Dorsolateral prefrontal cortex (tissue), 122 donors: ENCODE measurements at places on chromosomes 1 and 21.

- no peak for DNase-seq
Observed at GRCh38 chr1:244709076-244709475, 56.1 kb downstream of the DESI2 start.

DNA sequence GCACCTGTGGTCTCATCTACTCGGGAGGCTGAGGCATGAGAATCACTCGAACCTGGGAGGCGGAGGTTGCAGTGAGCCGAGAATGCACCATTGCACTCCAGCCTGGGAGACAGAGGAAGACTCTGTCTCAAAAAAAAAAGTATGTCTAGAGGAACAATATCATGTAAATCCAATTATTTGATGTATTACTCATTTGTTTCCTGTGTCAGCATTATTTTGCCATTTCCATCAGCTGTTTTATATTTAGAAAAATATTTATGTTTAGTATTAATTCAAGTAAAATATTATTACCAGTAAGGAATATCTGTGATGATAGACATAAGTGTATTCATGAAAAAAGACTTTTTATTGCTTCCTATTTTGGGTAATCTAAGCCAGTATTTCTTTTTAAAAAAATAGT lies 13.0 kb downstream of the TDRKH start:
- no peak for DNase-seq

DNA sequence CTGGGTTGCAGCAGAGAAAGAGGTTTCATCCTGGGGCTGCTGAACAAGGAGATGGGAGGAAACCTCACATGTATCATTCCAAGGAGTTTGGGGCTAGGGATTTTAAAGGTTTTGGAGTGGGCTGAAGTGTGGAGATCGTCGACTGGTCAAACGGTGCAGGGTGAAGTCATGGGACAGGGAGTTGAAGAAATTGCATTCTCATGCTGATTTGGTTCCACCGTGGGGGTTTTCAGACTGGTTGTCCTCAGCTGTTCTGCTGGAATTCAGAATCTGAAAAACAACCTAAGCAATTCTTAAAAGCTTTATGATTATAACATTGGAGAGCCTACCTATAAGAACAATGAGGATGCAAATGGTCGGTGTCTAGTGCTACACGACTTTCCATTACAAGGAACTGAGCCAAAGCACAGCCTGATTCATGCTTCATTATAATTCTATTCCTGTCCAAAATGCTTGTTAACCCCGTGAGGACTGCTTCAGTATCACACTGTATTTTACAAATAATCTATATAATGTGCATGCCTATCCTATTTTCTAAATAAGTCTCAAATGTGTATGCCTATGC lies 242.7 kb downstream of the TM2D1 start:
- DNase-seq = no peak

DNA sequence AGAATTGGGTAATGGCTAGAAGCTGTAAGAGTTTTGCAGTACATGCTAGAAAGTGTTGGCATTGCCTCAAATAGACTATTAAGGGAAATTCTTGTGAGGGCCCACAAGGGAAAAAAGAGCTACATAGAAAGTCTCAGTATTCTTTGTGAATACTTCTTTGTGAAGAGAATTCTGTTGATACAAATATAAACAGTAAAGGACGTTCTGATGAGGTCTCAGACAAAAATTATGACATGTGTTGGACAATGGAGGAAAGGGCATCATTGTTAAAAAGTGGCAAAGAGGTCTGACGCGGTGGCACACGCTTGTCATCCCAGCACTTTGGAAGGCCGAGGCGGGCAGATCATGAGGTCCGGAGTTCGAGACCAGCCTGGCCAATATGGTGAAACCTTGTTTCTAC lies 458.9 kb downstream of the NCAM2 start:
- DNase-seq = no peak

GRCh38 chr1:222288053-222288452 lies 259.9 kb downstream of the HHIPL2 start:
- no peak for DNase-seq

GRCh38 chr1:118744420-118744819 lies 243.7 kb downstream of the TBX15 start:
- no peak for DNase-seq

DNA sequence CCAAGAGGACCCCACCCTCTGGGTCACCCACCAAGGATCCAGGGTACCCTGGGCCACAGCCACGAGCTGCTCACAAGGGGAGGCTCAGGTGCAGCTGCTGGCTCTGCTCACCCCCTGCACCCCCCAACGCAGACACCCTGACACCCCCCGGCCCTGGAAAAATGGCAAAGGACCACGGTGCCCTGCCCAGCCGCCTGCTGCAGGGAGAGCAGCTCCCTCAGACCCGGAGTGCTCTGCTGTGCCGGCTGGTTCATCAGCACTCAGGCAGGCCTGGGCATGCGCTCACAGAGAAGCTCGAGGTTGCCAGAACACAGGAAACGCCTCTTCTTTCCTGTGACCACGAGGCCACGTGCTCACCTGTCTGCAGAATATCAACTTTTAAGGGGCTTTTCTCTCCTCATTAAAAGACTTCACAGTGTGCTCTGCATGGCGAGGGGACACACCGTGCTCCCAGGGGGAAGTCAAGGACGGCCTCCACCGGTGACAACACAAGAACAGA lies 4.3 kb upstream of the C1QTNF12 start:
- no peak for DNase-seq
